ENCODE measurements at places on chromosomes 4 and X.

DNA sequence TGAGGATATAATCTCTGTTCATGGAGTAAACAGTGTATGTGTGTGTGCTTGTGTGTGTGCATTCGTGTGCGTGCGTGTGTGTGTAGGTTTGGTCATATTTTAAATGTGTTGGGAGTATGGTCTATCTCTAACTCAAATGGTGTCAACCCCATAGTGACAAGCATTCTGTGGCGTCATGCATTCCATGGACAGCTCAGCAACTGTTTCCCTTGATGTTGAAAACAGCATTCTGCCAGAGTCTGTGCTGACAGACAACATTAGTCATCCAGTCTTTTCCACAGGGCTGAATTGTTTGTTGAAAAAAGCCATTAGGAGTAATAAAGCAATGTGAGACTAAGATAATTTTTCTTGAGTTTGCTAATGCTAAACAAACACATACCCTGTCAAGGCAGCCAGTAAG is 706.6 kb downstream of the PCDH19 start:
- DNase-seq, result no peak

GRCh38 chr4:147913137-147913536 is 181.2 kb downstream of the ARHGAP10 start:
- no peak for DNase-seq

DNA sequence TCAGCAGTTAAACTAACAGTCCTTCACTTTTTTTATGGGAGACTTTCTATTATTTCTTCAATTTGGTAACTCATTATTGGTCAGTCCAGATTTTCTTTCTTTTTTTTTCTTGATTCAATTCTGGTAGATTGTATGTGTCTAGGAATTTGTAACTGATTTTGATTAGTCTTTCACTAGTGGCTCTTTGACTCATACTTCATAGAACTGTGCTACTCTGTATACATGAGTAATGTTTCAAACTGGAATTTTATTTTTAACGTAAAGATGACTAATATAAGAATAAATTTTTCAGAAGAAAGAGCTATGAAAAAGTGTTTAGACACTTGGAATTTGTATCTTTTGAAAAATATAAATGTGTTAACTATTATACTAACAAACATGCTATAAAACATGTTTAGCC is 813.0 kb downstream of the TRAM1L1 start:
- DNase-seq, result no peak

GRCh38 chrX:23228454-23228853 is 106.2 kb upstream of the PTCHD1 start:
- no peak for DNase-seq

GRCh38 chrX:44889824-44890223 is 16.8 kb downstream of the KDM6A start:
- no peak for DNase-seq

DNA sequence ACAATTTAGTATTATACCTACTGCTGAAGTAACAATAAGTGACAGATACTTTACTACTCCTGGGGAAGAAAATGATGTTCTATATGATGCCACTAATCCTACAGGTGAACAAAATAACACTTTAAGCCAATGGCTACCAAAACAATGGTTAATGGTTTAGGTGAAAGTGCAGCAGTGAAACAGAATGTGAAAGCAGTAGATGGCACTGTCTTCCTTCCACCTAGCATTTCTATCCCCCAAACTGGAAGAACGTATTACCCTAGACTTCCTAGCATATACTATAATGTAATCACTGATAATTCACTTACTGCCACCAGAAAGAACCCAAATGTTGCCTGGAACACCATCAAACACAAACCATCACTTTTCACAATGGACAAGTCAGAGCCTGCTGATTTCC is 18.9 kb upstream of the CABS1 start:
- DNase-seq, result no peak

- DNase-seq, result no peak
Measured at GRCh38 chr4:158015241-158015640, 157.6 kb downstream of the GASK1B start.

DNA sequence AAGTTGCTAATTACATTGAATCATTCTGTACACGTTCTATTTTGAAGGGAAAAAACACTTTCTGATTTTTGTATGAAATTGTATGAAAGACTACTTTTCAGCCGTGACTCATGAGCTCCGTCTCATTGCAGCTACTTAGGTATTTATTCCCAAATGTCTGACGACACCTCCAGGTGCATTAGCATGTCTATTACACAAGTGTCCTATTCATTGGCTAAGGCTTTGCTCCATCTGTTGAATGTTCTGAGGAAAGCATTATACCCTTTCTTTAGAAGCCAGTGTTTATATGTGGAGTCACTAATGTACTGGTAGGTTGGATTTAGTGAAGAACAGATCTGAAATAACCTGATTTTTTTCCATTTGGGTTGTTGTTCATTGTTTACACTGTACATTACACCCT is 51.8 kb downstream of the MAP7D3 start:
- no peak for DNase-seq

All from AG09309 (cell line).